Frontal cortex (tissue), 4 donors: ENCODE measurements at places on chromosomes 13 and 19.

- DNase-seq = no peak
Observed at GRCh38 chr19:44576843-44577565, 36.4 kb upstream of the IGSF23 start.

DNA sequence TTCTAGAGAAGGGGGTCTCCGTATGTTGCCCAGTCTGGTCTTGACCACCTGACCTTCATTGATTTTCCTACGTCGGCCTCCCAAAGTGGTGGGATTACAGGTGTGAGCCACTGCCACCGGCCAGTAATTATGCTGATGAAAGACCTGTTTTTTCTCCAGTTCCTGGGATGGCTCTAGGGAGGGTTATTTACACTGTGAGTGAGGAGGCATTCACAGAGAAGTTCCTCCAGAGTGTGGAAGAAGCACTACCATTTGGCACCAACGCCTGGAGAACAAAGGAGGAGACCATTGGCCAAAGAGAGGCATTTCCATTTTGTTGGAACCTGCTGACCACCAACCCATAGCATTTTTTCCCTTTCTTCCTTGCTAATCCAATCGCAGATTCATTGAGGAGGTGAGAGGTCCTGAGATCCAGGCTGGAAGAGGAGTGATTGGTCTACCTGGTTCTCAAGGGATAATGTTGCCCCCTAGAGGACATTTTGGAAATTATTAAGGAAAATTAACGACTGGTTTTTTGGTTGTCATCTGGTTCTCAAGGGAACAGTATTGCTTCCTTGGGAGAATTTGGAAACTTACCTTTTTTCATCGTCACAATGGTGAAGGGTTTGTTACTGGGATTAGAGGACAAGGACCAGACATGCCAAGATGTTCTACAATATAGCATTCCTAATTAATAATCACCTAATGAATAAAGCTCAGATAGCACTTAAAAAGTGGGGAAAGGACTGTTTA, 5.5 kb upstream of the SAE1 start:
- peak; percentile 62 for DNase-seq

GRCh38 chr19:1592024-1592754, 476 bp downstream of the MBD3 start:
- peak; percentile 97 for DNase-seq

DNA sequence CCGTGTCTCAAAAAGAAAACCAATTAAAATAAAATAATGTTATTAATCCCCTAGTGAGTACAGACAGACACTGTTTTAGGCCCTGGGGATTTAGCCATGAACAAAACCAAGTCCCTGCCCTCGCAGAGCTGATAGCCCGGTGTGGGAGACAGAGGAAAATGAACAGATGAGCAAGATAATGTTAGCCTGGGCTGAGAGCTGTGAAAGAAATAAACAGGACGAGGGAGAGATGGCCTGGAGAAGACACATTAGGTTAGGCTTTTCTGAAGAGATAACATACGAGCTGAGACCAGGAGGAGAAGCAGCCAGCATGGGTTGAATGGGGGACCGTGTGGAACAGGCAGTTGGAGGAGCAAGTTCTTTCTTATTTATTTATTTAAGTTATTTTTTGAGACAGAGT, 9.0 kb downstream of the RELB start:
- DNase-seq = no peak

- no peak for DNase-seq
Observed at GRCh38 chr13:63088226-63088625, 1672.6 kb upstream of the PCDH20 start.

GRCh38 chr19:19447536-19448237, 42.2 kb downstream of the GATAD2A start:
- DNase-seq = no peak

DNA sequence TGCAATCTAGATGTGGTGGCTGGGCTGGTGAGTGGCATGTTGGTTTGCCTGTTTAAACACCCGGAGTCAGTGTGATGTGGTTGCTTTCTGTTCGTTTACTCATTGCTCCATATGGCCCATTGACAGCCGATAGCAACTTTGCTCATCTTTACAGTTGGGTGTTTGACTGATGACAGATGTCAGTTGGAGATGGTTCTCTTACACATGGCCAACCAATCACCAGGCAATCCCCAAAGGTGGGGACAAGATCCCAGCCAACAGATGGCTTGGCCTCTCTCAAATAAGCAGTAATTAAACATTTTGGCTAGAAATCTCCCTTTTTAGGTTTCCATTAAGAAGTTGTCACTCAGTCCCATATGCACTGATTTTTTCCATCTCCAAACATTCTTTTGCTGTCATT, 497.1 kb upstream of the ARGLU1 start:
- DNase-seq = no peak
